ENCODE measurements at places on chromosomes 1 and 21.

DNA sequence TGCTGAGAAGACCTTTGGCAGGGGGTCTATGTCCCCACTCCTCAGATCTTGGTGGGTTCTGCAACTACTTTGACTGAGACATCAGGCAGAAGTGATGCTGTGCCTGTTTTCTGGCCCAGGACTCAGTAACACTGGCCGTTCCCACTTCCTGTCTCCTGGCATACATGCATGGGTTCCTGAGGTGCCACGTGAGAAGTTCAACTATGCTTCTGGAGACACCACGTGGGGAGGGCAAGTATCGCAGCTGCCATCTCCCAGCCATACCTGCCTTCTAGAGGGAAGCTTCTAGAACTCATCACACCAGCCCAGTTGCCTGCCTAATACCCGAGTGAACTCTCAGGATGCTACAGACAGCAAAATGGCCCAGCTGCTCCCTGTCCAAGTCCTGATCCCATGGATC is 65.8 kb downstream of the TRABD2B start:
- peaks cover 3% of the 10 kb centered on the region for H3K27me3 ChIP-seq
- DNase-seq: no peak

DNA sequence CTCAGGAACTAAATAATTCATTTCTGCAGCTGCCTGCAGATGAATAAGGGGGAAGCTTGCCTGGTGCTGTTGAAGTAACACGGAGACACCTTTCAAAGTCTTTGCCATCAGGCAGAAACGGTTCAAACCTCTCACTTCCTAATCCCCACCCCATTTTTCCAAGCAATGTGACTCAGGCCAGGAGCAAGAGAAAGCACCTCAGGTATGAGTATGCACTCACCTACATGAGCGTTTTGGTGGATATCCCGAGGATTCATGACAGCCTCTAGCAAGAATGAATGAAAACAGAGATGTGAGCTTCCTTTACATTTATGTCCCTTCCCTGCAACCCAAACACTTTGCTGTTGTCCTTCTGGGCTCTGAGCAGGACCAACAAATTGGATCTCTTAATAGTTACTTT is 63.4 kb upstream of the LAX1 start:
- DNase-seq: no peak
- no peak overlapping the region for H3K27ac ChIP-seq
- peaks cover 80% of the 10 kb centered on the region for H3K36me3 ChIP-seq
- no peaks in the 10 kb centered on the region for H3K4me1 ChIP-seq
- H3K4me3 ChIP-seq: no peak overlapping the region

- H3K27ac ChIP-seq: no peak overlapping the region
- H3K36me3 ChIP-seq: no peaks in the 10 kb centered on the region
- H3K4me1 ChIP-seq: no peaks in the 10 kb centered on the region
- no peaks in the 10 kb centered on the region for H3K27me3 ChIP-seq
- DNase-seq: no peak
Measured at GRCh38 chr1:119739150-119739549, 27.4 kb downstream of the PHGDH start.

DNA sequence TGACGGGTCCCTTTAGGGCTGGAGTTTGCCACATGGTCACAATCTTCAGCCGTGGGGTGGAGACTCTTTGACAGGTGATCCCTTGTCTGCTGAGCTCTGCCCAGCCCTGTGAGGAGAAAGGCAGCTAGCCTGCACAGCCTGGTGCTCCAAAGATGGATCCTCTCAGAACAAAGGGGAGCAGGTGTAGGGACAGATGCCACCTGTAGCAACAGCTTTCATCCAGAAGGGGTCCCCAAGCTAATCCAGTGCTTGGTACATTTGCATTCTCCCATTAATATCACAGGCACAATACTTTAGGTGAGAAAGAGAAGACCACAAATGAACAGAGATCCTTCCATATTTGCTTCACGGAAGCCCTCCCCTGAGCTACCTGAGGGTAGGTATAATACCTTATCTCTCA is 93.2 kb downstream of the CCDC185 start:
- DNase-seq: no peak
- no peak overlapping the region for H3K4me3 ChIP-seq
- no peaks in the 10 kb centered on the region for H3K27me3 ChIP-seq
- no peak overlapping the region for H3K27ac ChIP-seq

DNA sequence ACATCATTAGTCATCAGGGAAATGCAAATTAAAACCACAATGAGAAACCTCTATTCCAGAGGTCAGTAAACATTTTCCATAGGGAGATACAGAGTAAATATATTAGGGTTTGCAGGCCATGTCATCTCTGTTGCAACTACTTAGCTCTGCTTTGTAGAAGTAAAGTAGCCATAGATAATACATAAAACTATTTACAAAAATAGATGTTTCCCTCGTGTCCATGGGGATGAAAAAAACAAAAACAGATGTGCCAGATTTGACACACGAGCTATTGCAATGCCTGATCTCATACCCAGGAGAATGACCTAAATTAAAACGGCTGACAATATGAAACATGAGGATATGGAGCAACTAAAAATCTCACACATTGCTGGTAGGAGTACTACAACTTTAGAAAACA is 17.3 kb downstream of the LTN1 start:
- no peak overlapping the region for H3K27ac ChIP-seq
- peaks cover 43% of the 10 kb centered on the region for H3K36me3 ChIP-seq
- no peak for DNase-seq

DNA sequence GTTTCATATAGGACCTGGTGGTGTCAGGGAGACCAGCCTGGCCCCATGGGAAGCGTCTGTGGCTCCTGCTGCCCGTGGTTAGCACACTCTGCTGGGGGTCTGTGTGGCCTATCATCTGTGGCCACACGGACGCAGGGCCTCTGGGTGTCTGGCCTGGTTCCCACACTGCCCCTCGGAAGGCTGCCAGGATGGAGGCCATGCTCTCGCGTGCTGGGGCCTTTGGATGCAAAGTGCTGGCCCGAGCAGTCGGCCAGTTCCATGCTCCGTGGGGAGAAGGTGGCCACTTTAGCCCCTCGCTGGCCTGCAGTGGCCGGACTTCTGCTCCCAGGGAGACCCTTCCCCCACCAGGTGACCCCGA is 20.8 kb upstream of the LRRC3 start:
- no peaks in the 10 kb centered on the region for H3K4me1 ChIP-seq
- no peaks in the 10 kb centered on the region for H3K36me3 ChIP-seq
- no peak overlapping the region for H3K27ac ChIP-seq
- H3K4me3 ChIP-seq: no peak overlapping the region

- H3K27me3 ChIP-seq: no peaks in the 10 kb centered on the region
- H3K27ac ChIP-seq: no peak overlapping the region
- DNase-seq: no peak
- no peak overlapping the region for H3K4me3 ChIP-seq
- H3K4me1 ChIP-seq: no peaks in the 10 kb centered on the region
Measured at GRCh38 chr1:43235451-43236121, 34.2 kb upstream of the TMEM125 start.

- H3K4me3 ChIP-seq: no peak overlapping the region
- no peaks in the 10 kb centered on the region for H3K36me3 ChIP-seq
- DNase-seq: no peak
- H3K27me3 ChIP-seq: no peaks in the 10 kb centered on the region
Measured at GRCh38 chr21:42025376-42026081, 15.4 kb upstream of the ZBTB21 start.

DNA sequence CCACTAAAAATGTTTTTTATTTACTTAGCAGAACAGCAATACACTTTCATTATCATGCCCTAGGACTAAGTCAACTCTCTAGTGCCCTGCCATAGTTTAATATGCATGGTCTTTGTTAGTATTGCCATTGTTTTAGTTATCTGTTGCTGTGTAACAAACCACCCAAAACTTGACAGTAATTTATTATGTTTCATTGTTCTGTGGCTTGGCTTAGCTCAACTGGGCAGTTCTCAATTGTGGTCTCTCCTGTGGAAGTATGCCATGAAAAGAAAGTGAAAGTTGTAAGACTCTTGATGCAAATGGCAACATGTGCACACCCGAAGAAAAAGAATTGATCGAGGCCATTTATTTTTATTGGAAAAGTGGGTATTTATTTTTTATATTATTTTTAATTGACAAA is 206.3 kb upstream of the KCTD3 start:
- no peak overlapping the region for H3K4me3 ChIP-seq
- H3K27me3 ChIP-seq: no peaks in the 10 kb centered on the region
- no peaks in the 10 kb centered on the region for H3K36me3 ChIP-seq
- H3K27ac ChIP-seq: no peak overlapping the region

DNA sequence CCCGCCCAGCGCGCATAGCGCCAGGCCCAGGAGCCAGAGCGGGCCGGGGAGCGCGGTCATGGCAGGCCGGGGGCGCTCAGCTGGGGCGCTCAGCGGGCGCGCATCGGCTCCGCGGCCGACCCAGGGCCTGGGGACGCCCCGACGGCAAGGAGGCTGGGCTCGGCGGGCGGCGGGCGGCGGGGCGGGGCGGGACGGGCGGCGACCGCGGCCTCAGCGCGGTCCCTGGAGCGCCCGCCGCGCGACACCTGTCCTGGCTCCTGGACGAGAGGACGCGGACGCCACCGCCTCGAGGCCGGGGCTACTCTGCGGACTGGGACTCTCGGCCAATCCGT is 273 bp downstream of the BMP8B start:
- no peaks in the 10 kb centered on the region for H3K27me3 ChIP-seq
- no peaks in the 10 kb centered on the region for H3K36me3 ChIP-seq
- H3K27ac ChIP-seq: no peak overlapping the region
- peak overlapping the region; percentile 51 for H3K4me3 ChIP-seq

GRCh38 chr1:118363396-118363795 is 178.4 kb upstream of the SPAG17 start:
- no peak overlapping the region for H3K4me3 ChIP-seq
- no peaks in the 10 kb centered on the region for H3K36me3 ChIP-seq
- H3K4me1 ChIP-seq: no peaks in the 10 kb centered on the region
- DNase-seq: no peak

GRCh38 chr1:54327386-54328065 is 78.7 kb downstream of the SSBP3 start:
- no peaks in the 10 kb centered on the region for H3K36me3 ChIP-seq
- peaks cover 5% of the 10 kb centered on the region for H3K4me1 ChIP-seq
- no peak overlapping the region for H3K4me3 ChIP-seq
- no peaks in the 10 kb centered on the region for H3K27me3 ChIP-seq
- DNase-seq: no peak

- H3K4me1 ChIP-seq: no peaks in the 10 kb centered on the region
- no peaks in the 10 kb centered on the region for H3K36me3 ChIP-seq
- H3K4me3 ChIP-seq: no peak overlapping the region
- H3K27ac ChIP-seq: no peak overlapping the region
- peaks cover 3% of the 10 kb centered on the region for H3K27me3 ChIP-seq
Measured at GRCh38 chr1:51044834-51045233, 57.2 kb upstream of the C1orf185 start.

- H3K36me3 ChIP-seq: no peaks in the 10 kb centered on the region
- H3K27me3 ChIP-seq: no peaks in the 10 kb centered on the region
- no peak overlapping the region for H3K4me3 ChIP-seq
- H3K4me1 ChIP-seq: no peaks in the 10 kb centered on the region
- no peak for DNase-seq
Measured at GRCh38 chr21:46071082-46071481, 26.8 kb upstream of the COL6A2 start.

GRCh38 chr1:117820096-117820495 is 109.3 kb downstream of the GDAP2 start:
- no peak for DNase-seq
- no peak overlapping the region for H3K27ac ChIP-seq
- no peaks in the 10 kb centered on the region for H3K4me1 ChIP-seq
- H3K36me3 ChIP-seq: no peaks in the 10 kb centered on the region
- no peak overlapping the region for H3K4me3 ChIP-seq

DNA sequence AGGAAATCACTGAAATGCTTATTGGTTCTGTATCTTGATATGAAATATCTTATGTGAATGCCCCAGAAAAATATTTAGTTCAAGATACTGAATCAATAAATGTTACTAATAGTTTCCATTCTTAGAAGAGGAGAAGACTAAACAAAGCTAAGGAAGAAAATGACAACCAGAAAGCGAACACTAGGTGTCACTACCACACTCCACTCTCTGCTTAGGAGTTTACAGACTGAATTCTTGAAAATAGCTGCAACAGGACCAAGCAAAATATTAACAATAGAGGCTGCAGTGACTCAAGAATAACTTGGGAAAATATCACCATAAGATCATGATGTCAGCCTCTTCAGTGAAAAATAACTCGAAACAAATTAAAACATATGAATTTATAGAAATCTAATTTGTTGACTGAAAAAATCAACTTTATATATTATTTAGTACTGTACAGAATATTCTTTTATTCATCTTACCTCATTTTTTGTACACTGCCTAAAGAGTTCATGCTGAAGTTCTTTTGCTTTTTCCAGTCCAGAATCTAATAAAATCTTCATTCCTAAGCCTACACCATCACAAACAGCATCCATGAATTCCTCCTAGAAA is 61.6 kb downstream of the KIF14 start:
- no peak overlapping the region for H3K27ac ChIP-seq
- no peaks in the 10 kb centered on the region for H3K36me3 ChIP-seq
- no peaks in the 10 kb centered on the region for H3K4me1 ChIP-seq
- no peak for DNase-seq
- no peaks in the 10 kb centered on the region for H3K27me3 ChIP-seq
- no peak overlapping the region for H3K4me3 ChIP-seq

DNA sequence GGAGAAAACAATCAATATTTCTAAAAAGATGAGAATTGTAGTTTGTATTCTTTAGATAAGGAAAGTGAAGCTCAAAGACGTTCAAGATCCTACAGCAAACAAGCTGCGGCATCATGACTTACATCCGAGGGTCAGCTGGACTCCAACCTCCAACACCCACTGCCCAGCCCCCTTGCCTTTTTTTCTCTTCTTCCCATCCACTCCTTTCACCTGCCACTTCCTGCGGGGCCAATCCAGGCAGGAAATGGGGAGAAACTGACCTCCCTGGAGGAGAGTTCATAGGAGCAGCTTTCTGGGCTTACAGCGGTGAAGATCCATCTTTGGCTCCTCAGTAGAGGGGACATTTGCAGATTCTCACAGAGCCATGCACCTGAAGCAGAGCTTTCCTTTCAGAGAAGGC is 361.5 kb downstream of the PTPRU start:
- H3K27me3 ChIP-seq: no peaks in the 10 kb centered on the region
- no peaks in the 10 kb centered on the region for H3K36me3 ChIP-seq
- no peaks in the 10 kb centered on the region for H3K4me1 ChIP-seq
- H3K27ac ChIP-seq: no peak overlapping the region
- no peak overlapping the region for H3K4me3 ChIP-seq

Measured in effector memory CD4-positive, alpha-beta T cell (primary cell).